ENCODE measurements at places on chromosomes 6 and 20.

GRCh38 chr6:37495244-37495934, 4.3 kb downstream of the CCDC167 start:
- DNase-seq = no peak

DNA sequence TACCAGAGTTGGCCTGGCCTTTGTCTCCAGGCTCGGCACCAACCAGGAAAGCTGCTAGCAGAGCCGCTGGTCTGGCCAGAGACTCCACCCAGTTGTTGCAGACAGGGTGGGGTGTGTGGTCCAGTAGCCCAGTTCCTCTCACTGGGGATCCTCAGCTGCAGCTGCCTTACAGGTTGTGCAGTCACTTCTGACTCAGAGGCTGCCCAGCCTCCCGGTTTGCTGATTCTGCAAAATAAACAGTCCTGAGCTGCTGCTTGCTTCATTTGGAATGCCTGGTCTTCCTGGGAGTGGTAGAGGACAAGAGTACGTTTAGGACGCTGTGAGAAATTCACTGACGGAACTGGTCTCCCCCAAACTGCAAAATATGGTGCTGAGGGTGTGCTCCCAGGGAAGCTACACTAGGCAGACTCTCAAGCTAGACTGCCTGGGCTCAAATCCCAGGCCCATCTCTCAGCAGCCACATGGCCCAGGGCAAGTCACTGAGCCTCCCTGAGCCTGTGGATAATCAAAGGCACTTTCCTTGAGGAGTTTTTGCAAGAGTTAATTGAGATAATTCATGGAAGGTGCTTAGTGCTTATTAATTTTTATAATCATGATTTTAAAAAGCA, 246.1 kb downstream of the TFAP2C start:
- no peak for DNase-seq

GRCh38 chr6:122994256-122994655, 1.8 kb upstream of the CLVS2 start:
- DNase-seq = no peak

DNA sequence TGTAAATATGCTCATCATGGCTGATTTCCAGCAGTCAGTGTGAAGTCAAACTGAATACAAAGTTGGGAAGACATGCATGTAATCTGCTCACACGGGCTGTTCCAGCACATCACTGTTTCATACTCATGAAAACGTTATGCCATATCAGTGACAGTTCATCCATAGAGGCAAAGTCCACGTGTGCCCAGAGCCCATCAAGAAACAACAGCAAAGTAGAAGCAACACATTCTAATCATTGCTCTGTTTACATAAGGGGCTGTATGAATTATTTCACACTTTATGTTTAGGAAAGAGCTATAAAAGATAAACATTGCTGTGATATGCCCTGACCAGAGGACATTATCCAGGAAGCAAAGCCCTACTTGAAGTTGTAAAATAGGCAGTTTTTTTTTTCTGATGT, 157.0 kb upstream of the ENPP5 start:
- DNase-seq = no peak

DNA sequence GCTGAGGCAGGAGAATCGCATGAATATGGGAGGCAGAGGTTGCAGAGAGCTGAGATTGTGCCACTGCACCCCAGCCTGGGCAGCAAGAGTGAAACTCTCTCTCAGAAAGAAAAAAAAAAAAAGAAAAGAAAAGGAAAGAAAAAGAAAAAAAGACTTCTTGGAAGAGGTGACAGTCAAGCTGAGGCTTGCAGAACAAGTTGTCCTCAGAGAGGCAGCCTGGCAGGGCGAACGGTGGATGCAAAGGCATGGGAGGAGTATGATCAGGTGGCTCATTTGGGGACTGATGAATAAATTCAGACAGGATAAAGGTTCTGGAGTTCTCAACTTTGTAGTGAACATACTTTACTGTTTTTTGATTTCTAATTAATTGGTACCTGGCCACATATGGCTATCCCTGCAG, 12.4 kb downstream of the ZNF341 start:
- no peak for DNase-seq

DNA sequence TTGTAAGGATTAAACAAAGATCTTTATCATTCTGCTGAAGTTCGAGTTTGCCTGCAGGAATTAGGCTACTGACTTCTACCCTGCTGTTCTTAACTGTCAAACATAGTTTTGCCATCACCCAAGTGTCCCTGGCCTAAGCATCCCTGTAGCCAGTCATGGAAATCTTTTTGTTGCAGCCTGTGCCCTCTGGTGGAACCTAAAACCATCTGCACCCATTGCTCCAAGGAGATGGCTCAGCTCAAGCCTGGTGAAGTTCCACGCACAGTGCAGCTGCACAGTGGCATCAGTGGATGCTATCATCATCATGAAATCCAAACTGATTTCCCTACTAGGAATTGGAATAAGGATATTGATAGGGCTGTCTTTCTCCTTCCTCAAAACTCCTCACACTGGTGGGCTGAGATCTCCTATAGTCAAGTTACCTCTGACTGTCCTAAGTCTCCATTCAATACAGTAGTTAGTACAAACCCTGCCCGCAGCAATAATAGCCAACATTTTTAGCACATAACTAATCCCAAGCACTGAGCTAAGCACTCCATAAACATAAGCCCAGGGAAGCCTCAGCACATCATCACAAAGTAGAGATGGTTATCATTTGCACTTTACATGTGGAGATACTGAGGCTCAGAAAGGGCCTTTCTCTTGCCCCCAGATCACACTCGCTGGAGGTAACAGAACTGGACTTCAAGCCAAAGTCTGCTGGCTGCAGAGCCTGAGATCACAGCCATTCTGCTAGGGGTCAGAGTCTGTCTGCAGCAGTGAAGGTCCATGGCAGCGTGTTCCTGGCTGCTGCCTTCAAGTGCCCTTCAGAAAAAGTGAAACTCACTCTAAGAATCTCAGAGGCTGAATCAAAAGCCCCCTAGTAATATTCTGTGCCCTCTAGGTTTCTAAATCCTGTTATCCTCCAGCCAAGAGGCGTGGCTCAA, 77.2 kb upstream of the MC3R start:
- no peak for DNase-seq

GRCh38 chr20:63281742-63282665, 9.4 kb downstream of the ARFGAP1 start:
- no peak for DNase-seq

- no peak for DNase-seq
Observed at GRCh38 chr20:51769976-51770615, 1.9 kb upstream of the ATP9A start.
